ENCODE measurements at places on chromosomes 16 and 17.
A peak's percentile ranks its signal among the peaks of the same experiment; 100 is the strongest.

DNA sequence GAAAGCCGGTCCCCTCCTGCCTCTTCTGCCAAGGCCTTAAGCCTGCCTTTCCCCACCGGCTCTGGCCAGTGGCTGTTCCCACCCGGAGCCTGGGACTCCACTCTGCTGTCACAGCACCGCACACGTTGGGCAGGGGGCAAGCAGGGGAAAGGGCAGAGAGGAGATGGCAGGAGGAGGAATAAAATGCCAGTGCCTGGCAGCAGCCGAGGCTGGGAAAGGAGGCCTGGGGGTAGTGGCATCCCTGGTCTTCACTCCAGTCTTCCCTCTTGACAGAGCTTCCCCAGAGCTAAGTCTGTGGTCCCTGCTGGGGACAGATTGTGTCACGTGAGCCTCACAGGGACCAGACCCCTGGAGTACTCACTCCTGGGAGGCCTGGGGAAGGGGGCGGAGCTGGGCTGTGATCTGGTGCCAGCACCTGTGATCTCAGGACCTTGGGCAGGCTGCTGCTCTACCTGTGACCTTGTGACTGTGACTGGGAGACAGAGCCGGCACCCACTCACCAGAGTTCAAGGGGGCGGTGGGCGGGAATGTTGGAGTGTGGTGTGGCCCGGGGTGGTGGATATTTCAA, 97.2 kb upstream of the GSE1 start:
- no peak for DNase-seq

DNA sequence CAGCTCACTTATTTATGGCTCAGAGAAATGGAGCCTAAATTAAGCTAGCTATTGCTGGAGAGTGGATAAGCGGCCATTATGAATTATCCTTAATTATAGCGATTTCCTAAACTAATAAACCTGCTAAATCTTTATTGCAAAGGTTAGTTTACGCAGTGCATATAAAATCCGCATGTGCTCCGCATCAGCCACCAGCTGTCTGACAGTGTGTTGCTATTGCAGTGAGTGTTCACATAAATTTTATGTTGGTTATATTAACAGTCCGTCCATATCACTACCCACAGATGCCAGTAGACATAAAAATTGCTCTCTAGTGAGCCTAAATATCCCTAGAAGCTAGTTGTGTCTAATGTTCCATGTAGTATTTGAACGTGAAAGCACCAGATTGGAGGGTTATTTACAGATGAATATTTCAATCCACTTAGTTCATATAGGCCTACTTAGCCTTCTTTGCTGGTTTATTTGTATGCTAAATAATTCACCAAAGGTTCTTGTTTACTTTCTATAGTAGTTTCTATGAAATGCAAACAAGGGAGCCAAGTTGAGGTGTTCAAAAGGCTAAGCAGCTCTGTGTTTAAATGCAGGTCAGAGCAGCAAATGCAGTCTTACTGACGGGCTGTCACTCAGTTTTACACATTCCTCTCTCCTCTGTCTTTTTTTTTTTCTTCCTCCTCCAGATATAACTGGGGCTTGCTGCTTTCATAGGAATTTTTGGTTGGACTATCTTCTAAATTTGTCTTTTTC, 219.1 kb downstream of the IRX3 start:
- DNase-seq, result no peak

DNA sequence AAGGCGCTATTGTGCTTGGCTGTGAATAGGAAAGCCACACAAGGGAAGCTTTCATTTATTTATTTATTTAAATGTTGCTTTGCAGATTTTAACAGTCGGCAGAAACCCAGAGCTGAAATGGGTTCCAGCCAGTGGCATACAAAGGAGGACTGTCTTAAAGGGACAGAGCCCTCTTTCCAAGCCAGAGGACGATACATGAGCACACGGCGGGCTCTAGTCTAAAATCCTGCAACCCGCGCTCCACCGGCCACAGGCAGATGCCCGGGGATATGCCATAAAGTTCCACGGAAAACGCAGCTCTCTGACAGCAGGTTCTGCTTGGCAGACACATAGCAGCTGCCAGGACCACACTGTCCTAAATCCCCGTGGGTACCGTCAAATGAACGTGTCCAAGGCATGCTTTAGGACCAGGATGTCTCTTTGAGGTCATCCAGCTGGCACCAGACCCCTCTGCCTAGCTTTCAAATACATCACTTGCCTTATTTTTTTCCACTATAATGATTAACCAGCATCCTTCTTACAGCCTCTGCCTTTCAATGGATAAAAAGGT, 64.6 kb downstream of the CYTH1 start:
- no peak for DNase-seq

GRCh38 chr17:11980813-11981212, 16.5 kb downstream of the ZNF18 start:
- DNase-seq, result no peak

GRCh38 chr17:42283241-42284023, 4.9 kb upstream of the STAT5A start:
- DNase-seq, result no peak

GRCh38 chr17:32871746-32872145, 5.2 kb downstream of the MYO1D start:
- no peak for DNase-seq

DNA sequence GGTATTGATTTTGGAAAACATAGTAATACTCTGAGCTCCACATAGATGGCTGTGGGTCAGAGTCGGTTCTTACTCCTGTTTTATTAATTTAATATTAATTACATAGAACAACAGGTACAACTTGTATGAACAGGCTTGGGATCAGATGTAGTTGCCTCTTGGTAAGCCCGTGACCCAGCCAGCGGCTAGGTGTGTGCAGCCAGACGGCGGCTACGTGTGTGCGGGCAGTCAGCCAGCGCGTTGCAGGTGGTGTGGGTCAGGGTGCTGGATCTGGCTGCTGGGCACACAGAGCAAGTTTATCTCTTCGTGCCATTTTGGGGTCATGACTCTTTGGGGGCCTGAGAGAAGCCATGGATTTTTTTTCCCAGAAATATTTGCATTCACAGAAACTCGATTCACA, 30.3 kb downstream of the DBNDD1 start:
- no peak for DNase-seq

DNA sequence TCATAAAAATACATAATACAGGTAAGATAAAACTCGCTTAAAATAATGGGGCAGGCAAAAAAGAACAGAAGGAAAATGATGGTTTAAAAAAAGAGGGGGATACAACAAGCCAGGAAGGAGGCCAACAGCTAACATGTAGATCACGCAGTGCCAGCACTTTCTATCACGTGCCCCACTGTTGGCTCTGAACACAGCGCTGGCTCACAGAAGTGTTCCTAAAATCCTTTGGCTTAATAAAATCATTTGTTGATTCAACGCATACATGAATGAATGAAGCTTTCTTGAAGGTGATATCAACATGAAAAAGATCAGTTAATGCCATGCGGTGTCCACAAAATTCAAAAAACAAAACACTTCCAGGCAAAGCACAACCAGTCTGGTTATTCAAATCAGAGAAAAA, 8.5 kb downstream of the ITGAE start:
- no peak for DNase-seq

- no peak for DNase-seq
Observed at GRCh38 chr17:83161298-83162034, 82.1 kb downstream of the METRNL start.

DNA sequence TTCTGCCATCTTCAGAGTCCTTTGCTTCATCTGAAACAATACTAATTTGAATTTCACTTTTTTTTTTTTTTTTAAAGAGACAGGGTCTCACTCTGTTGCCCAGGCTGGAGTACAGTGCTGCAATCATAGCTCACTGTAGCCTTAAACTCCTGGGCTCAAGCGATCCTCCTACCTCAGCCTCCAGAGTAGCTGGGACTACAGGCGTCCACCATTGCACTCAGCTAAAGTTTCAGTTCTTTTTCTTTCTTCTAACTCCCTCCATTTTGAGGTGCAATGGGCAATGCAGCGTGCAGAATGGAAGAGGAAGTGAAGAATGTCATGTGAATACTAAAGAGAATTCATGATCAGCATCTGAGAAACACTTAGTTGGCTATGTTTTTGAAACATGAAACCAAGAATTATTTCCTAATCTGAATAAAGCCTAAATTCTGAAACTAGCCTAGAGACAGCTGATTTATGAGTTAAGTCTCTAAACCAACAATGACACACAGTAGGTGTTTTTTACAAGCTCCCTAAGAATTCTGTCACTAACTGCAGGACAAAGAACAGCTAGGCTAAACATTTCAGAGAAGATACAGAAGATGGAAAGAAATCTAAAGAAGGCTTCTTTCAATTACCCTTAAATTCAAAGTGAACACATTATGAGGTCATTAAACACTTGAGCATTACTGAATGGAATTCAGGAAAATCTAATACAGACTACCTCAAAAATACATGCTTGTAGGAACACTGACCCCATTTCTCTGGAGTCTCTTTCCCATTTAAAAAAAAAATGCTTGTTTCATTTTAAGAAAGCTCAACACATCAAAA, 21.0 kb downstream of the SNN start:
- no peak for DNase-seq

DNA sequence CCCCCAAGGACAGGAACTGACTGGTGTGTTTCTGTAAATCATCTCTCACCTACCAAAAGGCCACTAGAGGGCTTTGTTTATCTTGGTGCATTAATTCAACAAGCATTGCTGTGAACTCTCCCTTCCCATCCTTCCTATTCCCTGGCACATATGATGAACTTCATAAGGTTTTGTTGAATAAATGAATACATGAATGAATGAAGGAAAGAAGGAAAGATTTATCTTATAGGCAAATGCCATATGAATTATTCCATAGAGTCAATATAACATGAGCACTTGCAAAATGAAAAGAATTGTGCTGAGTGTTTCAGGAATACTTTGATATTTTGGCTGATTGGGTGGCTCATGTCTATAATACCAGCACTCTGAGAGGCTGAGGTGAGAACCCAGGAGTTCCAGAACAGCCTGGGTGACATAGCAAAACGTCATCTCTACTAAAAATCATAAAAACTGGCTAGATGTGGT, 4.3 kb downstream of the SPDYE4 start:
- DNase-seq, result peak; percentile 3

- no peak for DNase-seq
Observed at GRCh38 chr17:37081287-37081686, 132.5 kb downstream of the AATF start.

DNA sequence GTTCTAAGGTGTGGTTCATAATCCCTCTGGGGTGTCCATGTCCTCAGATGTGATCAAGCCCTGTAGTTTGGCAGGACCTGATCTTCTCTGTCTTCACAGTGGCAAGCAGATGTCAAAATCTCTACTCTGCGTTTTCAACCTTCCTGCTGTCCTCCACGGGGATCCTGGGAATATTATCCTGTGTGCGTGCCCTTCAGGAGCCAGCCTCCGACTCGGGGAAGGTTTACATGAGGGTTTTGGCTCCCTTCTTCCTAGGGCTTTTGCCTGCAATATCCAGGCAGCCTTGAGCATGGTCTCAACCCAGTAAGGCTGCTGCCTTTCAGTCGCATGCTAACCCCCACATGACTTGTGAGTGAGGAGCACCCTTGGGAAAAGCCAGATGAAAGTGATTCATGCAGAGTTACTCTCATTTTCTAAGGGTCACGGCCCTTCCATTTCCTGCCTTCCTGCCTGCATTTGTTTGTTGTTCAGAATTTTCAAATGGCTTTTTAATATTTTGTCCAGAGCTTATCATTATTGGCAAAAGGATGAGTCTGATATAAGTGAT, 202.2 kb upstream of the CHMP6 start:
- DNase-seq, result peak; percentile 91

- DNase-seq, result no peak
Observed at GRCh38 chr17:34379868-34380267, 16.8 kb upstream of the CCL1 start.

DNA sequence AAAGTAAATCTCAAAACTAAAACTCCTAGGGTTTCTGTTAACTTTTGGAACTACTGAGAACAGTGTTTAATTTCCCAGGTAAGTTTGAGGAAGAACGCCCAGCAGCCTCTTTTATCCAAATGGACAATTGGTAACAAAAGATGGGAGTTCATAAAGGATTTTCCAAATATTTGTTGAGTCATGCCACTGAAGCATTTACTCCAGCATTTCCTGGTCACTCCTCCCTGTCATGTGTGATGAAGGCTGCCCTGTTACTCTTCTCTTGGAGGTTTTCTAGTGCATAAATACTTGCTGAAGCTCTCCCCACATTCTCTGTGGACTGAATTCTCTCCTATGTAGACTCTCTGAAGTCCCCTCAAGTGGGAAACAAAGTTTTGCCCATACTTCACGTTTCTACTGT, 16.5 kb downstream of the ZNF75A start:
- no peak for DNase-seq

DNA sequence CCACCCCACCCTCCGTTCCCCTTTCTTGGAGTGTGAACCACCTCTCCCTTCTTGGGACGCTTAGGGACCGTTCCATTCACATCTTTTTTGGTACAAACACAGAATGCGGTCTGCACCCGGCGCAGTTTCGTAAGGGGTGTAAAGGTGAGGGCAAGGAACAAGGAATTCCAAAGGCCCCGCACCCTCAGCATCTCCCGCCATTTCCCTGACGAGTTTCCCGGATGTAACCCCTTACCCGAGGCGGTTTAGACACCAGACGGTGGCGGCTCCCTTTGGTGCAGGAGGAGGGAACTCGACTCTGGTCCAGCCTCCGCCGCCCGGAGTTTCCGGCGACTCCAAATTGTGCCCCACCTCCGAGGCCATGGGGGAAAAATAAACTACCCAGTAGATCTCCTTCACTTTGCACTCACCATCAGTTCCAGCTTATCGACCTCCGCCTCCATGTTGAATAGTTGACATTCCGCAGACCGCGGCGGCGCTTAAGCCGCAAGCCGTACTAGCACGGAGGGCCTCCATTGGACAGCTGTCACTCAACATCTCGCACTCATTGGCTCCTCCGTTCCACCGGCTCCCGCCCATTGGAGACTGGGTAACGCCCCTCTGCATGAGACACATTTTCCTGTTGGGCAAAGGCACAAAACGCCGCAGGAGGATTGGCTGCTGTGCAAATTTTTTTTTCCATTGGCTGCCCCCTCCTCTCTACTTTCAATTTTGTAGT, at the start of gene SKA2:
SKA2 (minus strand) TSS at position 466 of the 718 bp plus-strand sequence; CDS start at position 443, 23 bp downstream.
- DNase-seq, result peak; percentile 99

- no peak for DNase-seq
Observed at GRCh38 chr17:15431766-15432165, 35.7 kb downstream of the CDRT4 start.

GRCh38 chr16:66735891-66736290, 15.5 kb downstream of the DYNC1LI2 start:
- no peak for DNase-seq

DNA sequence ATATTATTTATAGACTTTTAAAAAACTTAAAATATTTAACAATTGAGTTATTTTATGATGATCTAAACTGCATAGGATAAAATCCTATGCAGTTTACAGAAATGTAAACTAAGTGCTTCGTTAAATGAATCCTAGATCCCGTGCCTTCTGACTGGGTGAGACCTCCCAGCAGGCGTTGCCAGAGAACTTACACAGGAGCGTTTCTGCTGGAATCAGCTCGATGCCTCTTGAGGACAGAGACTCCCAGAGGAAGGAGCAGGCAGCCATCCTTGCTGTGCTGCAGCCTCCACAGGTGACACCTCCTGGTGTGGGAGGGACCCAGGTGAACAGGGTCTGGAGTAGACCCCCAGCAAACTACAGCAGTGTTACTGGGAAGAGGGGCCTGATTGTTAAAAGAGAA, 160.4 kb downstream of the WWOX start:
- no peak for DNase-seq

Measured in HS-5 (cell line).